Stimulated activated CD8-positive, alpha-beta memory T cell treated with anti-CD3 and anti-CD28 coated beads, Interleukin-12 subunit alpha, Interleukin-12 subunit beta, amount 100 ng/mL, for 4 hours (primary cell): ENCODE measurements at places on chromosomes 16 and 17.

DNA sequence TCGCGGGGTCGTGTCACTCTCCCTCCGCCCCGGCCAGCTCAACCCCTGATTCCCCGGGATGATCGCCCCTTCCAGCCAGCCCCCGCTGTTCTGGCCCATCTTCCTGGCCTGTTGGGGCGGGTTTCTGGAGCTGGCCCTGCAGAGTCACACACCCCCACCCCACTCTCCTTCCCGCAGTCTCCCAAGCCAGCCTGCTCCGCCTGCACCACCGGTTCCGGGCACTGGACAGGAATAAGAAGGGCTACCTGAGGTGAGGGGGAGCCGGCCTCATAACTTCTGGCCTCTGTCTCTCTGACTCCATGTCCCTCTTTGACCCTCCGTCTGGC lies 621 bp downstream of the CHP2 start:
- DNase-seq: no peak

DNA sequence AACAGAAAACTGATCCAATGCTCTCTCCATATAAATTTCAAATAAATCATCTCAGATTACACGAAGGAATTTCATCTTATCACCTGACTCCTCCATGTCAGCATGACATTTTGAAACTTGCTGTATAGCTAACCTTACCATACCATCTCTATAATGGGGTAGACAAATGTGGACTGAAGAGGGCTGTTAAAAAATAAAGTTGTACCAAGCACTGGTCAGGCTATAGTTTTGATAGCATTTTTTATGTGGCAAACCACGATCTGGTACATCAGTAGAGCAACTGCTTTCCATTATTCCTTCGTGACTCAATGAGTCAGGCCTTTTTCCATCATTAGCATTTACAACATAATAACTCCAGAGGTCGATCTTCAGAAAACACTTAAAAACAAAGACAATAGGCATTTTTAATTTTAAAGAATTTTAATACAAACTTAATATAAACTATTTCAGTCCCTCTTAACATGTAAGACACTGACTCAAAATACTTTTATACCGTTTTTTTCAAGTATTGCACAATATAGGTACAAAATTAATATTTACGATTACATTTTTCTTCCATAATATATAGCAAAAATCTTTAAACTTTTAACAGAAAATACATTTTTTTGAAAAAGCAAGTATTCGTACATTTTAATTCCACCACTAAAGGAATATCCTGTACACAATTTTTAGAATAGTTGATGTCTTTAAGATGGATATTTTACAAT lies 4.2 kb downstream of the TOB1 start:
- DNase-seq: no peak

DNA sequence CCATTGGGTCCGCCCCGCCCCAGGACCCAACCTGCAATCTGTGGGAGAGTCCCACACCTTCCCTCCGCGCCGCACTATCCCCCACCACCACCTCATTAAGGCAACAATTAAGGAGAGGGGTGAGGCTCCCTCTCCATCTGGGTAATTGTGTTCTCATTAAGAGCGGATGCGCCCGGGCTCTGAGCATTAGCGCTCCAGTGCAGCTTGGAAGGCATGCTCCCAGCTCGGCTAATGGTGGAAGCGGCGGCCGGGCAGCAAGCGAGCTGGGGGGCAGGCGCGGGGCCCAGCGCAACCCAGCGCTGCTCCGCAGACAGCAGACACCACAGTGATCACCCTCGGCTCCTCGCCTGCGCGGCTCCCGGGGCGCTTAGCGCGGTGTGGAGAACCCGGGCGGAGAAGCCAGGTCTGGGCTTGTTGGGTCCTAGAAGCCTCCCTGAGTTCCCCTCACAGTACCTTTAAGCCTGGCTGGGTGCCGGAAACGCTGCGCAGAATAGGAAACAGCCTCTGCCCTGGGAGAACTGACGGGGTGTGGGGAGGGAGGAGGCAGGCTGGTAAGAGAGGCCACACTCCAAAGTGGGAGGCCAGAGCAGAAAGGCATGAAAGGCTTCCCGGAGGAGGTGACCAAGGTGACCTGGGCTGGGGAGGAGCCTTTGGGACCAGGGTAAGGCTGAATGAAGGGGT lies 6.4 kb downstream of the CBLN1 start:
- DNase-seq: no peak

- no peak for DNase-seq
Measured at GRCh38 chr16:82031116-82032084, 3.7 kb upstream of the HSD17B2 start.

- DNase-seq: no peak
Measured at GRCh38 chr17:44848257-44848795, 643 bp downstream of the HIGD1B start.

DNA sequence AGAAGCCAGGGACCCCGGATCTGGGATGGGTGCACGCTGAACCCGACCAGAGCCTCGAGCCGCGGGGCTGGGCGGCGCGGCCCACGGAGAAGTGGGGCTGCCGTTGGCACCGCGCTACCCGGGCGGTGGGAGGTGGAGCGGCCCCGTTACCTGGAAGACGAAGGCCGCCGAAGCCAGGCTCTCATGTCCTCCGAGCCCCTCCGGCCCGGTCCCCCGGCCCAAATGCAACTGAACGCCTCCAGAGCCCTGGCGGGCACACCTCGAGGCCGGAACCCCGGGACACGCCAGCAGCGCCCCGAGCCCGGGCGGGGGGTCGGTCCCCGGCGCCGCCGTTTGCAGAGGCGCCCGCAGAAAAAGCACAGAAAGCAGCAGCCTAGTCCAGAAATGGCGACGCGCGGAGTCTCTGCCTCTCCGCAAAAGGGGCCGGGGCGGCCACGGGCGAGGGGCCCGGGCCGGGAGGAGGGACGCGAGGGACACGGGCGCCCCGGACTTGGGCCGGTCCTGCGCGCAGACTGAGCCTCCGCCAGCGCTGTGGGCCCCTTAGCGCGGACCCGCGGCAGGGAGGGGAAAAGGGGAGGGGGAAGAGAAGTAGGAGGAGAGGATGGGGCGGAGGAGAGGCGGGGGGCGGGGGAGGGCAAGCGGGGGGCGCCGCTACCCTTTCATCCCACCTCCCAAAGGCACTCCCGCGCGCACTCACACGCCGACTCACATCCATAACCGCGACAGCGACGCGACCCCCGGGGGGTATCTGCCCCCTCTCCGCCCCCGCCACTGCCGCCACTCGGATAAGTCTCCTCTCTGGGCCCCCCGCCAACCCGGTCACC lies 1.4 kb downstream of the AXIN2 start:
- DNase-seq: no peak

DNA sequence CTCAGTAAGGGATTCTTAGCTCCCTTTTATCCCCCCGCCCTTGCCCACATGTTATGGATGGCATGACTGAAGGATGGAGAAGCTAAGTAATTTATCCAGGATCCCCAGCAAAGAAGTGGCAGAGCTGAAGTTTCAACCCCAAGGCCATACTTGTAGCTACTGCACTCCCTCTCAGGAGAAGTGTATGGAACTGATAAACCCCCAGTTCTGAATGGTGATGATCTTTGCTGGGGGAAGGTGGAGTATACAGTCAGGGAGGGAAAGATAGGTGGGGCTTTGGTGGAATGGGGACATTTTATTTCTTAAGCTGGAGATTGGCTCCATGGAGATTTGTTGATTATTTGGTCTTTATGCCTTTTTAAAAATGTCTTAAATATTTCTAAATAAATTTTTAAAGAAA lies 58.3 kb downstream of the TNRC6C start:
- DNase-seq: no peak

DNA sequence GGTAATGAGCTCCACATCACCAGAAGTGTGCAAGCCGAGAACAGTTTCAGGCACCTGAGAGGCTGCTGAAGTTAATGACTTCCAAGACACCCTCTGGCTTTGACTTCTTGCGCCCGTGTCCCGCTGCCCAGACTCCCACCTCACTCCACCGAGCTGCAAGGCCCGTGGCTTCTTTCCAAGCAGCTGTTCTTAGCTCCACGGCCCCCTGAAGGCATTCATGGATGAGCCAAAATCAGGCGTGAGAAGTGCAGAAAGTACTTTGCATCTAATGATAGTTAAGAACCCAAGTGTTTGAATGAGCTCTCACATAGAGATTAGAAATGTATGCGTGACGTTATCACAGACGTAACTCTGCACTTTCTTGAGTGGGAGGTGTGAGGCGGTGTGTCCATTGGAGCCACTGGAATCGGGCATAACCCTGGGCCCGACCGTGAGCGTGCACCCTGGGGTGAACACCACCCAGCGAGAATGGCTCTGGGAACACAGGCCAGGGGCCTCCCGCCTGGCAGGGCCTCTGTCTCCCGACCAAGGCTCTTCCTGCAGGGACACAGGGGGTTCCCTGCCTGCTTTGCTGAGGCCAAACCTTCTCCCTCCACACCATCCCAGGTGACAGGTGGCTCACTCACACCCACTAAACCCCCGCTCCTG lies 11.0 kb downstream of the NPTX1 start:
- no peak for DNase-seq

- no peak for DNase-seq
Measured at GRCh38 chr17:4945944-4946280, 2.4 kb downstream of the PFN1 start.

DNA sequence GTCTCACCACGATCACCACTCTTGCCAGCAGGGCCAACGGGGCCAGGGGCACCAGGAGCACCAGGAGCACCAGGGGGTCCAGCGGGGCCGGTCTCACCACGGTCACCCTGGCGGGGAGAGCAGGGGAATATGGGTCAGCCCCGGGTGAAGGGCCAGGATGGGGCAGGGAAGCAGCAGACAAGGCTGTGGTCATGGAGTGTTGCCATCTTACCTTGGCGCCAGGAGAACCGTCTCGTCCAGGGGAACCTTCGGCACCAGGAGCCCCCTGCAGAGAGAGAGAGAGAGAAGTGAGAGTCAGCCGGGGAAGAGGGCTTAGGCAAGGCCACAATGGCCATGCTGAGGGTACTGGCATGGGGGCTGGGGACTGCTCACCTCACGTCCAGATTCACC lies 12.9 kb downstream of the COL1A1 start:
- DNase-seq: no peak

DNA sequence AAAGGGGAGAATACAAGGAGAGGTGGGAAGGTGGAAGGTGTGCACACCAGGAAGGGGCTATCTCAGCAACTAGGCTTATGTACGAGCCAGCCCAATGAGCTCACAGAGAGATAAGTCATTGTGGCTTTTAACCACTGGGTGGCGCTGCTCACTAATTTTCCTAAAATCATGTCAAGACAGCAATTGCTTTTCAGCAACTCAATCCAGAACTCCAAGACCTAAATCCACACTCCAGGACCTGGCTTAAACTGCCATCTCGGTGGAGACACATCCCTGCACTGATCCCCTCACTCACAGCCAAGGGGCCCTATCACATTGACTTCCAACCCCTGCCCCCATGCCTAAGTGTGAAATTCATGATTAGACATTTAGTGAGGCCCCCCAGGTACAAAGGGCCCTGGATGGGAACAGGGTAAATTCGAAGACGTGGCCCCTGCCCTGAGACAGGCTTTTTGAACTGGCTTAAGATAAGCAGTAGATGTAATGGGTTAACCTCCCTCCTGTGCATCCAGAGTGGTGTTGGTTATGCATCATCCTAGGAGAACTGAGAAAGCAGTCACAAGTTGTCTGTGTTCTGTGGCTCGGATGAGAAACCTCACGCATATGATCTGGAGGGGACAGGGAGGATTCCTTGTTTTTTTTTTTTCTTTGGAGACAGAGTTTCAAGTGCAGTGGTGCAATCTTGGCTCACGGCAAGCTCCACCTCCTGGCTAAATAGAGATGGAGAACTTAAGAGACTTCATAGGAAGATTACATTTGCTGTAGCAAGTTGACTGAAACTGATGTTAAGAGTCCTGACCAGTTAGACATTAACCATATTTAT lies 11.5 kb downstream of the CCL16 start:
- DNase-seq: peak; percentile 31

- DNase-seq: no peak
Measured at GRCh38 chr17:35616536-35616935, 29.4 kb downstream of the AP2B1 start.

DNA sequence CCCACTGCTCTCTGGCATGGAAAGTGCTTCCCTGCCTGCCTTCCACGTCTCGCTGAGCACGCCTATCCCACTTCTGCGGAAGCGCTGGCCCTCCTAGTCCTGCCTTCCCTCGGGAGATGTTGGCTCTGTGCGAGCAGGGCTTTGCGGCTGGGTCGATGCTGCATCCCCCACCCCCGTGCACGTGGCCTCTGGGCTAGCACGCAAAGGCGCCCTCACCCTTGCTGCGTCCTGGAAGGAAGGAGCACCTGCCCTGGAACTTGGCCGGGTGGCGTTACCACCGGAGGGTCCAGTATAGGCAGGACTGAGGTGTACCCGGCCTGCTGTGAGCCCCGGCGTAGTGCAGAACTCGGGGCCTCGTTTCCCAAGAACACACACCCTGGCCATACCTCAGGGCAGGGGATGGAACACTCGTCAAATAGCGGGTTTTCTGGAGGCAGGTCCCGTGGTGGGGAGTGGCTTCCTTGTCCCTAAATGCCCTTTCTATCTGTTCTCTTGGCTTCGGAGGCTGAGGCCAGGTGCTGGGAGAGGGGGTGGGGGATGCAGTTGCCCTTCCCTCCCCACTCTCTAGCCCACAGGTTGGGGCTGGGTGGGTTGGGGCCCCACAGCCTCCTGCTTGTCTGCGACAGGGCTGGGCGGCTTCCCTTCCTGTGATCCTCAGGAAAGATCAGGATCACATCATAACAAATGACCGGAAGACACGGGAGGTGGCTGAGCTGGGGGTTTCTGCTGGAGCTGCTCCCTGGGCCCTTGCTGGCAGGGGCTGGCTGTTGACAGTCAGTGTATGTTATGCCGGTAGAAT lies 17.4 kb downstream of the BAIAP2 start:
- no peak for DNase-seq

- no peak for DNase-seq
Measured at GRCh38 chr16:17367036-17367435, 103.7 kb downstream of the XYLT1 start.

DNA sequence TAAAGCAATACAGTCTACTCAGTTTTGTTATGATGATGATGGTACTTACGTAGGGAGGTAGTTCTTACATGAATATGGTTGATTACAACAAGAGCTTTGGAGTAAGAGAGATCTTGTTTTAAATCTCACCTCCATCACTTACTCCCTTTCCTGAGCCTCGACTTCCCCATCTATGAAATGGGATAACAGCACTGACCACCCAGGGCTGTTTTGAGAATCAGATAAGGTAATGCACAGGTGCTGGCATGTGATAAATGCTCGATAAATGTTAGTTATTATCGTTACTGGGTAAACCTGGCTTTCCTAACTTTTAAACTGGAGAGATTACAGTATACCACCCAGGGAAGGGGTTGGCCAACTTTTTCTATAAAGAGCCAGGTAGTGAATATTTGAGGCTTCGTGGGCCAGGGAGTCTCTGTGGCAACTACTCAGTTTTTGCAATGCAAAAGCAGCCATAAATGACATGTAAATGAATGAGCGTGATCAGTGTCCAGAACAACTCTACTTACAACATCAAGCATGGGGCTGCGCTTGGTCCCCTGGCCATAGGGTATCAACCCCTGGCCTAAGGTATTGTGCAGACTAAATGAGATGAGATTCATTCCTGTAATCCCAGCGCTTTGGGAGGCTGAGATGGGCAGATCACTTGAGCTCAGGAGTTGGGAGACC lies 73.7 kb downstream of the BMERB1 start:
- no peak for DNase-seq

- DNase-seq: no peak
Measured at GRCh38 chr17:40553694-40554534, 11.4 kb downstream of the CCR7 start.
